ENCODE measurements at places on chromosomes 7 and 10.
A peak's percentile ranks its signal among the peaks of the same experiment; 100 is the strongest.

DNA sequence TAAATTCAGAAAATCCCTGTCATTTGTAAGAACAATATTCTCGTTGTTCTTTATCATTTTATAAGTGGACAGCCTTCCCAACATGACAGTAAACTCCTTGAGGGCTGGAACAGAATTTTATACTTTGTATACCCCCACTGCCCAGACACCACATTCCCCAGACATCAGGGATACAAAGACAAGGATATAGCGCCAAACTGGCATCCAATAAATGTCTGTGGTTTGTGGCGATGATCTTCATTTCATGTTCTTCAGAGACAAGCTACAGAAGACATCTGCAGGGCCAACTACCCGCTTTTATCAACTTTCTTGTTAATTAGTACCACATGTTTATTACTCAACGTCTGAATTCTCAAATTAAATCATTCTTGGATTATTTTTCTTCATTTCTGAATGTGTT lies 155.9 kb downstream of the ATE1 start:
- DNase-seq = peak; percentile 87

- DNase-seq = peak; percentile 1
These were observed 138.1 kb upstream of the CDCA7L start for GRCh38 chr7:22083704-22084240.

DNA sequence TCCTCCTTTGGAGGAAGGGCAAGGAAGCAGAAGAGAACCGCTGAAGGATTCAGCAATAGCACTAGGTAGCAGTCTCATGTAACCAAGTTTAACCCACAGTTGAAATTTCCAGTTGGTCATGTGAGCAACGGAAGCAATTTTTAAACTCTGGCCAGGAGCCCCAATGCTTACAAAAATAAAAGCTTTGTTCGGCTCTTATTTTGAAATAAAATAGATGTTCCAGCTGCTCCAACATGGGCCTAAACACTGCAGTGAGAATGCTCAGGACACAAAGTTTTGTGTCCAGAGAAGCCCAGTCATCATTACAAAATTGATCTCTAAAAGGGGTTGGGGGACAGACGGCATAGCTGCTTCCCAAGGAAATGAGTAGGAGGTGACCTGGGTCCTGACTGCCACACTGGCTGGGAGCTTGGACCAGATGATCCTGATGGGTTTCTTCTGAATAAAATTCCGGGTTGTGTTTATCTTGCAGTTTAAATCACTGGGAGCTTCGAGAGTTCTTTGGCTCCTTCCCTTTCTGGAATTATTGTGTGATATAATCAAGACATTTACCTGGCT lies 452 bp upstream of the TMEM140 start:
- no peak for DNase-seq

DNA sequence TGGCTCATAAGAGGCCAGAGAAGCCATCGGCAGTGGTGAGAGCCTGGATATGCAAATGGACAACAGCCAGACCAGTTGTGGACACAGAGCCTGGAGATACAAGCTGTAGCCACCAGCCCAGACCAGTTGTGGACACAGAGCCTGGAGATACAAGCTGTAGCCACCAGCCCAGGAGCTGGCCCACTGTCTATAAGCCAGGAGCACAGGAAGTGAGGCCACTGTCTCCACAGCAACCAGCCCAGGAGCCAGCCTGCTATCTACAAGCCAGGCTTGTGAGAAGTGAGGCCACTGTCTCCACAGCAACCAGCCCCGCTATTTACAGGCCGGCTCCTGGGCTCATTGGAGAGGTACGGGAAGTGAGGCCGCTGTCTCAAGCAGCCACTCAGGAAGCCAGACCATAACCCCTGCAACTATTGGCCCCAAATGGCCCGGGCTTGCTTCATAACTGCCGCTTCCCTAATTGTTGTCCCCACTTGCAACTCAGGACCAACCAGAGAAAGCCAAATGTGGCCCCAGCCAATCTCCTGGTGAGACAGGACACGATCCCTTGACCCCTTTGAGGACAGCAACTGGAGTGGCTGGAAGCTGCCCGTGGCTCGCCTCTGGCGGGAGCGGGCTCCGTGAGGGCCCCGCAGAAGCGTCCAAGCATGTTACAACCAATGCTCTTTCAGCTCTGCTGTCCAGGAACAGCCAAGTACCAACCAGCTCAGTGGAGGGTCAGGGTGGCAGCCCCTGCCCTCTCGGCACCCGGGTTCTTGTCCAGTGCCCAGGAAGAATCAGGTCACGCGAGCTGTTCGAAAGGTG lies 44.1 kb upstream of the CNPY1 start:
- no peak for DNase-seq

- peak; percentile 69 for DNase-seq
These were observed 30.1 kb downstream of the BTBD16 start for GRCh38 chr10:122301055-122301810.

DNA sequence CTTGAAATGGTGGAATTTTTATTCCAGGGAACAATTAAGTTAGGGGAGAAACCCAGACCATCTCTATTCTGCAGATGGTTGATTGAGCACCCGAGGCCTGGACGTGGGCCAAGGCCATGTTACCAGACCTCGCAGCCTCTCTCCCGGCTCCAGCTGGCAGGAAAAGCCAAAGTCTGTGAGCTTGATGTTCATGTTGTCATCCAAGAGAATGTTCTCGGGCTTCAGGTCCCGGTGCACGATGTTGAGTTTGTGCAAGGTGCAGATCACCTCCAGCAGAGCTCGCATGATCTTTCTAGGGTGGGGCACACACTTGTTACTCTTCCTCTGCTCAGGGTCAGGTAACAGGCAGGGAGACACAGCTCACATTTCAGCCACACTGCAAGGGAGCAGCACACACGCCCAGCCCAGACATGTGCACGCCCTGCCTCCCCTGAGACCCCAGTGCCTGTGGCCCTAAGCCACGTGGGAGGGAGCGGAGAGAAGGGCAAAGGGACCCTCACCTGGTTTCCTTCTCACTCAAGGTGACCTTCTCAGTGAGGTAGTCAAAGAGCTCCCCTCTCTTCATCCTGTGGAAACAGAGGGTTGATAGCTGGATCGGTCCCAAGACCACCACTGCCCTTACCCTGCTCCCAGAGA lies 9.5 kb downstream of the PHKG1 start:
- DNase-seq = no peak

DNA sequence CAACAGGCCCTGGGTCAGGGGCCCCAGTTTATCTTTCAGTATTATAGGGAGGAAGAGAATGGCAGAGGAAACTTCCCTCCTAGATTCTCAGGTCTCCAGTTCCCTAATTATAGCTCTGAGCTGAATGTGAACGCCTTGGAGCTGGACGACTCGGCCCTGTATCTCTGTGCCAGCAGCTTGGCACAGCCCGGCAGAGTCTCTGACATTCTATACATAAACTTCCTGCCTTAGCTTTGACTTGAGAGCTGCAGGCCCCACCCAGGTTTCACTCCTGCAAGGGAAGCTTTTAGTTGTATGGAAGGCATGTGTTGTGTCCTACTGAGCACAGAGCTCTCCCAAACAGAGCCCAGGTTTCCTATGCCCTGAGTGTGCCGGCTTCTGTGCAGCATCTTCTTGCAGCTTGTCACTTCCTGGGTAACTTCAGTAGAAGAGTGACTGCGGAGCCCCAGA lies 205.6 kb upstream of the PRSS58 start:
- DNase-seq = peak; percentile 38

DNA sequence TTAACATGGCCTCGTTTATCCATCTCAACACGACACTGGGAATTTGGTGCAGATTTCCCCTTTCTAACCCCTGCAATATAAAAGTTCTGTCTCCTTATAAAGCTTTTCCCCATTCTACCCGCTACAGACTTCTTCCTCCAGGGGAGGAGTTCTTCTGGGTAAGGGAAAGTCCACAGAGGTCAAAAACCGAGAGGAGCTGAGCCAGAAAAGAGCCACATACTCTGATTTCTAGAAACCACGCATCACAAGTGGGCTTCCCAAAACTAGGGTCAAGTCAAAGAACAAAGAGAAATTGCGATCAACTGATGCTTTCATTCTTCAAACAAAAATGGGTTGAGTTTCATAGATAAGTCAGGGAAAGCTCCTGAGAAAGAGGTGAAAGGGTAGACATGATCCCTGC lies 6.8 kb downstream of the IL6 start:
- DNase-seq = no peak

GRCh38 chr7:111605246-111605645 lies 43.0 kb upstream of the IMMP2L start:
- DNase-seq = no peak

GRCh38 chr7:70457883-70458680 lies 673.9 kb upstream of the GALNT17 start:
- DNase-seq = peak; percentile 24

DNA sequence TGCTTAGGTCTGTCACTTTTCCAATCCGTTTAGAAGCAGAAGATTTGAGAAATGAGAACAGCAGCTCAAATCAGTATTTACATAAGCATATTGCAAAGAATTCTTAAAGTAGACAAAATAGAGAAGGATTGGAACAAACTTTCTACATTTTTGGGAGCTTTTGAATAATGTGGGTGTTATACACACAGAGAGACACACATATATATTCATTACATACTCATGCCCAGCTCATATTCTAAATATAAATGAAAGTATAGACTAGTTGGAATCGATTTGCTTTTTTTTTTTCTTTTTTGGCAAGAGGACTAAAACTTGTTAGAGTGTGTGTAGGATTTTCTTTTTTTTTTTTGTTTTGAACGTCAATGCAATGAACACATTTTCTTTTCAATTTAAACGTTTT lies 538.9 kb downstream of the AUTS2 start:
- DNase-seq = no peak

GRCh38 chr7:39304668-39305405 lies 261.4 kb upstream of the YAE1 start:
- DNase-seq = peak; percentile 66

GRCh38 chr7:46900312-46901263 lies 681.3 kb downstream of the TNS3 start:
- no peak for DNase-seq

DNA sequence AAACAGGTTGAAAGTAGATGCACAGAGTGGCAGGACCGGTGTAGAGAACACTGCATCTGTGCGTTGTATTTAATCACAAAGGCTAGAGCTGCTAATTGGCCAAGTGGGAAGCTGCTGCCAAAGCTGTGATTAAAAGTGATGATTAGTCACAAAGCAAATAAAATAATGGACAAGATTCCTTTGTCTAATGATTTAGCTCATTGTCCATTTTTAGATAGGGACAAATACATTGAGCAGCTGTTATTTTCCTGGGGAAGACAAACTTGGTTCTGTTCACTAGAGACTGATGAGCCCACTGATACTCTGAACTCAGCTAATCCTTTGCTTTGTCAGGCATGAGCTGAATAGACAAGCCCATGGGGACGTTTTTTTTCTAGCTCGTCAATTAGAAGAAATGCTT lies 19.7 kb downstream of the UBE3C start:
- DNase-seq = no peak

DNA sequence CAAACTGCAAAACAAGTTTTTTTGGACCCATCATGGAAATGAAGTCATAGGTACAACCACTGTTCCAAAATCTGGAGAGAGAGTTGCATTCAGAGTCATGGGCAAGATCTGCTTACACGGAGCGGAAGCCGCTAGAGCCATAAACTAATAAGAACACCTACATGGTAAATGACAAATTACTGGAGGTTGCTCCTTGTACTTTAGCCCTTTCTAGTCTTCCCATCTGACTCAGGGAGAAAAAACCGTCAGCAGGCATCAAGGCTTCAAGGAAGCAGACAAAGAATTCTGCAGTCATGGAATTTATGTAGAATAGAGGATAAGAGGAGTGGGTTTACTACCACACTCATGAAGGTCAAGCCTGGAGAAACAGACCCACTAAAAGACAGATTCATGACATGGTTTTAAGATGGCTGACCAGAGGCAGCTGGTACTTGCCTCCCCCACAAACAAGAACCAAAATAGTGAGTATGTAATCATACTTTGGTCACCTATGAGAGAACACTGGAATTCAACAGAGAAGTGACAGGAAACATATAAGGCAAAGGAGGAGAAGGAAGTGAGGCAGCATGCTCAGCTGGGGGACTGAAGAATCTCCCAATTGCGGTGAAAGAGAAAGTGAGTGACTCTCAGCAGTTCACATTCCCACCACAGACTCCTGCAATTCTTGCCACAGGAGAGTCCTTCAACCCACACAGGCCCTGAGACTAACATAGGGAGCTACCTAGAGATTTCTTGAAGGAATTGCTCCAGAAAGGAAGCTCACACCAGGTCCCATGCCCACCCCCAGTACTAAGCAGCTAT lies 42.4 kb upstream of the ASAH2 start:
- no peak for DNase-seq

DNA sequence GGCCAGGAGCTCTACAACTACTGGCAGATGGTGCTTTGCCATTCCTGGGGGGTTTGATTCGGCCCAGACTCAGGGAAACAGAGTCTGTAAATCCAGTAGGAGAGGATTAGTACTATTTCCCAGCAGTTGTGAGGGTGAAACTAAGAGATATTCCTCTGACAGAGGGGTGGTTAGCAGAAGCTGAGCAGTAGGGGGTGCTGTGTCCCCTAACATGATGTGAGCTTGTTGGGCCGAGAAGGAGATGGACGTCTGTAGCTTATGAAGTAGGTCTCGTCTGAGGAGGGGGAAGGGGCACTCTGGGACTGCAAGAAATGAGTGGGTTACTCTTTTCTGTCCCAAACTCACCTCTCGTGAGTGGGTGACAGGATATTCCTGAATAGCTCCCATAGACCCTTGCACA lies 179.2 kb upstream of the MBL2 start:
- peak; percentile 5 for DNase-seq

DNA sequence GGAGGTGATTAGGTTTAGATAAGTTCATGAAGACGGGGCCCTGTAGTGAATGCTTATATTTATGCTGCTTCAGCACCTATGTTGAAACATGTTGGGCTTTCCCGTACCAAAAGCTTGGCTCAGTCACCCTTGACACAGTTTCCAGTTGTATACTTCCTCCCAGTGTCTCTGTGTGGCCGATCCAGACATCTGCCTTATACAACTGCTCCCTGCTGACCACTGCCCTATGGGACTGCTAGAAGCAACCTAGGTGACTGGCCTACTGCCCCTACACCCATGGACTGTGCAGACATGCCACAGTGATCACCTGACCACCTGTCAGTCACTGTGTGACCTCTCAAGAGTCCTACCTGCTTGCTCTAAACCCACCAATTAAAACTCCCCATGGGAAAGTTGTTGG lies 22.6 kb upstream of the TSPAN13 start:
- no peak for DNase-seq

GRCh38 chr10:77532068-77532467 lies 105.5 kb downstream of the KCNMA1 start:
- peak; percentile 95 for DNase-seq

GRCh38 chr7:46651561-46652088 lies 730.6 kb upstream of the IGFBP3 start:
- no peak for DNase-seq

DNA sequence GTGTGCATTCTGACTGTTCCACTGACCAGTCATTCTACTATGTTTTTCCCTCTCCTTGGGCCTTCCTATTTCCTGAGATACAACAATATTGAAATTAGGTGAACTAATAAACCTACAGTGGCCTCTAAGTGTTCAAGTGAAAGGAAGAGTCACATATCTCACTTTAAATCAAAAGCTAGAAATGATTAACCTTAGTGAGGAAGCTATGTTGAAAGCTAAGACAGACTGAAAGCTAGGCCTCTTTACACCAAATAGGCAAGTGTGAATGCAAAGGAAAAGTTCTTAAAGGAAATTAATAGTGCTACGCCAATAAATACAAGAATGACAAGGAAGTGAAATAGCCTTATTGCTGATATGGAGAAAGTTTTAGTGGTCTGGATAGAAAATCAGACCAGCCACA lies 5.7 kb upstream of the DYNC1I1 start:
- DNase-seq = no peak

All from fibroblast of skin of scalp (primary cell).